ENCODE measurements at places on chromosomes 3 and 15.

GRCh38 chr3:36373666-36374065, 6.6 kb upstream of the STAC start:
- DNase-seq, result no peak

DNA sequence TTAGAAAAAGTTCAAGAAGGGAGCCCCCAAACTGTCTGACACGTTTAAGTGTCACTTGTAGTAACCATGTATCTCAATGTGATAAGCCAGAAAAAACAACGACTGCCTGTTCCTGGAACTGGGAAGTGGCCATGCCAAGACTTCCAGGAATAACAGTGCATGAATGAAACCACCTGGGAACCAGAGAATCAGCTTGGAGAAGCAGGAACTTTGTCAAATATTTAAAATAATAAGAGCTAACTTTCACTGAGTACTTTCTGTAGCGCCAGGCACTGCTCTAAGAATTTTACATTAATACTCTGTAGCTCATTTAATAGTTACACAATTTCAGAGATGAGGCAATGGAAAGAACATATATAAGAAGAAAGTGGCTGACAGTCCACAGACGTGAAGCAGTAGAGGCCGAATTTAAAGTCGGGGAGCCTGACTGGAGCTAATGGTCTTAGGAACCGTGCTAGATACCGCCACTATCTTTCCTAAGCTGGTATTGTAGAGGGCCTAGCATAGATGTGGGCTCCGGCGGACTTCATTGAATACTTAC, 876 bp downstream of the PLSCR1 start:
- DNase-seq, result peak; percentile 48

DNA sequence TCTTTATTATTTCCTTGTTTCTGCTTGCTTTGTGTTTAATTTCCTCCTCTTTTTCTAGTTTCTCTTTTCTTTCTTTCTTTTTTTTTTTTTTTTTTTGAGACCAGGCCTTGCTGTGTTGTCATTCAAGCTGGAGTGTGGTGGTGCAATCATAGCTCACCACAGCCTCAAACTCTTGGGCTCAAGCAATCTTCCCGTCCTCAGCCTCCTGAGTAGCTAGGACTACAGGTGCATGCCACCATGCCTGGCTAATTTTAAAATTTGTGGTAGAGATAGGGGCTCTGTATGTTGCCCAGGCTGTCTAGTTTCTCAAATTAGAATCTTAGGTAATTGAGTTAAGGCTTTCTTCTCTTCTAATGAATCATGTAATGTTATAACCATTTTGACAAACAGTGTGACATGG, 22.4 kb downstream of the SLMAP start:
- peak; percentile 57 for DNase-seq

DNA sequence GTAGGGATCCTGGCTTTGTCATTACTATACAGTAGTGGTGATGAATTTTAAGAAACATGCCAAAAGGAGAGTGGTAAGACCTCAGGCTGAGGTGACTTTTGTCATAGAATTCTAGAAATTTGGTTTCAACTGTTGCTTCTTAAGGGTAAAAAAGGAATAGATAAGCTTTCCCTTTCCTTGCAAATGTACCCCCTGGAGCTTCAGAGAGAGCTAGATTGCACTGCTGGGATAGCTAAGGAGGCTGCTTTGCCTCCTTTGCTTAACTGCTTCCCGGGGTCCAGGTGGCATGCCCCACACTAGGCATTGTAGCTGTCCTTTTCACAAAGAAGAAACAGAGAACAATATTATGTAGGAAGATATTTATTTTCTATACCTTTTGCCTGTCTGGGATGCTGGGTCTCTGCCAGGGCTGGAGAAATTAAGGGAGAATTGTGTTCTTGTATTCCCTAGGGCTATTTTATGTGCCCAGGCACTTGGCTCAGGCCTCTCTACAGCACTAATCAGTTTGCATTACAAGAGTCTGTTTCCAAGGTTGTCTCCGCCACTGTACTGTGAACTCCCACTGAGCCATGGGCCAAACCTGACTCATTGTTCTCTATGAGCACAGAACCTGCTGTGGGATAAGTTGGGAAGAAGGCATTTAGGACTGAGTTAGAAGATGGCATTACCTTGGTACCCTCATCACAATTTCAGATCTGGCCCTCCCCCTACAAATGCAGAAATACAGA, 460.0 kb downstream of the PDCD6IP start:
- peak; percentile 41 for DNase-seq

- no peak for DNase-seq
Observed at GRCh38 chr3:53989946-53990345, 98.3 kb upstream of the SELENOK start.

DNA sequence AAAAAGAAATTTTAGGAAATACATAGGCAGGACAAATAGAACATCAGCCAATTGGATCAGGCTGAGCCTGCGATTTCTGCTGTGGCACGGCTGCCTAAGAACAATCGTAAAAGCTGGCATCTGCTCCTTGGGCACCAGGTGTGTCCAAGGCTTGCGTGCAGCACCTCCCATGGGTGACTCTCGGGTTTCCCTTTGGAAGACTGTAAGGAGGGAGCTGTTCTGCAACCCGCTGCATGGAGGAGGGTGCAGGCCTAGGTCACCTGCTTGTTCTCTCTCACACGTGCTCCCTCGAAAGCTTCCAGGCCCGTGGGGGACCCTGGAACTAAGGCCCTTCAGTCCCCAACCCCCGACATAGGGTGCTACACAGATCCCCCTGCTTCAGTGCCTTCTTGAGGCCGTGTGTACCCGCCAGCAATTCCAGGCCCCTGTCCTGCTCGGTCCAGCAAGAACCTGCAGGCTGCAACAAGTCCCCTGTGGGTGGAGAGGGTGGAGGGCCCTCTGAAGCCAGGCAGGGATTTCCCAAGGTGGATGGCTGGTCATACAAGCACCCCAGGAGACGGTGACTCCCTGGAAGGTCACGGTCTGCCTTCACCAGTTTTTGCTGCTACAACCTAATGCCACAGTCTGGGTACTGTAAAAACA, 3.4 kb downstream of the GP9 start:
- no peak for DNase-seq

DNA sequence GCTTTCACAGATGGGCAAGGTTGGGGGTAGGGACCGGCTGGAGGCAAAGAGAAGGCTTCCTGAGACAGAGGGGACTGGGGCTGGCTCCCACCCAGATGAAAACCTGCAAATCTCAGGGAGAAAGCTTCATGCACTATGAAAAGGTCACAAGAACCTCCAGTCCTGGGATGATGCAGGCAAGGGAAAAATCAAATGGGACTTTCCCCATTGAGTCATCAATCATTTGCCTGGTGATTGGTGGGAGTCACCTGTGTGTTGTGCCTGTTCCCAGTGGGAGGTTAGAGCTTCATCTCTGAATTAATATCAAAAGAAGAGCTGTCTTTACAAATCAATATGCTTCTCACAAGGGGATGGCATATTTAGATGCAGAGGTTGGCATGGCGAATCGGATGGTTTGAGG, 49.9 kb downstream of the CACNA1D start:
- DNase-seq, result peak; percentile 7

GRCh38 chr3:50303013-50303815, at the start of gene HYAL1:
Gene HYAL1, minus strand, starts transcription at chr3:50303574. Its CDS starts 618 bp downstream, at chr3:50302956.
- no peak for DNase-seq

DNA sequence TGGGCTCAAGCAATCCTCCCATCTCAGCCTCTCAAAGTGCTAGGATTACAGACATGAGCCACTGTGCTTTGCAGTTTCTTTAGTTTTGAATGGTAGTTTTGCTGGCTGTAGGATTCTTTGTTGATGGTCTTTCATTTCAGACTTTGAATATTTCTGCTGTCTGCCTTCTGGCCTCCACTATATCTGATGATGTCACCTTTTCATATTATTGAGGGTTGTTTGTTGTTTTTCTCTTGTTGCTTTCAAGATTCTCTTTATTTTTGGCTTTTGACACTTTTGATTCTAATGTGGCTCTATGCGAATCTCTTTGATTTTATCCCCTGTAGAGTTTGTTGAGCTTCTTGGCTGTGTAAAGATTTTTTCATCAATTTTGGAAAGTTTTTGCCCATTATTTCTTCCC, 79.0 kb upstream of the MANF start:
- no peak for DNase-seq

- DNase-seq, result peak; percentile 67
Observed at GRCh38 chr3:142215106-142215505, 10.3 kb downstream of the GK5 start.

- no peak for DNase-seq
Observed at GRCh38 chr15:87566236-87566635, 690.3 kb downstream of the NTRK3 start.

DNA sequence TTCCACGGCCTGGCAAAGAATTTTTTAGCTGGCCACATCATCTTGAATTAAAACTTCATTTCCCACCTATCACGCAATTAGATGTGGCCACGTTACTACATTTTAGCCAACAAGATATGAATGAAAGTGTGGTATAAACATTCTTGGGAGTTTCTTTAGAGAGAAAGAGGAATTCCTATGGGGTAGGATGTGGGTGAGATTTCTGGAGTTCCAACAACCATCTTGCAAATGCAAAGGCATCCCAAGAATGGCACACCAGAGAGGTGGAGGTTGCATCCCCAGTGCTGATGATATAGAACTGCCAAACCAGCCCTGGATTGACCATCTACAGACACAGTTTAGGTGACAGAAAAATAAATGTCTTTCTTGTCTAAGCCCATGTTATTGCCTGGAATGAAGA, 66.3 kb upstream of the AKAP13 start:
- DNase-seq, result no peak

DNA sequence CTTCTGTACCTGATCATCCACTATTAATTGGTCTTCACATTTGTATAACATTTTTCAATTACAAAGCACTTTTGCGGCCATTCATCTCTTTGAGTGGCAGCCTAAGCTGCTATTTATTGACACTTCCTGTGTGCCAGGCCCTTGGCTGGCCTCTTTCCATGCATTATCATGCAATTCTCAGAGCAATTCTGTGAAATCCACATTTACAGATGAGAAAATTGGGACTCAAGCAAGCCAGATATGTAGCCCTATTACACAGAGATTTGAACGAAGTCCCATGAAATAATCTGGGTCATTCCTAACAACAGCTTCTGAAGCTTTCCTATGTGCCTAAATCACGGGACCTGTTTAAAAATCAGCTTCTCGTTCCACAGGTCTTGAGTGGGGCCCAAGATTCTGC, 17.4 kb downstream of the SLC6A1 start:
- no peak for DNase-seq

GRCh38 chr3:12536423-12536822, 8.9 kb downstream of the MKRN2OS start:
- DNase-seq, result peak; percentile 62

DNA sequence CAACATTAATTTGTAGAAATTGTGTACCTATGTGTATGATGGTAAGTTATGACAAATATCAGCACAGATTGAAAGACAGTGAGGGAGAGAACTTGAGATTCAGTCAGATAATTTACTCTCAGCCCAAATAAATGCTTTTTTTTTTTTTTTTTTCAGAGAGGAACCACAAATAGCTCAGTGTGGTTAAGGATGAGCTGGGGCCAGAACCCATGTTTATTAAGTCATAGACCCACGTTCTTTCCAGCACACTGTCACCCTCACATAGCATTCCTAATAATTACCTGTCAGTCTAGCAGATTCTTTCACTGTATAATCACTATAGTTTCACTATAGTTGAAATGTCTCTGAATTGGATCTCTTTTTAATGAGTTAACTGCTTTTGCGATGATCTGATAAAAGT, 246.1 kb downstream of the ZIC1 start:
- peak; percentile 70 for DNase-seq

DNA sequence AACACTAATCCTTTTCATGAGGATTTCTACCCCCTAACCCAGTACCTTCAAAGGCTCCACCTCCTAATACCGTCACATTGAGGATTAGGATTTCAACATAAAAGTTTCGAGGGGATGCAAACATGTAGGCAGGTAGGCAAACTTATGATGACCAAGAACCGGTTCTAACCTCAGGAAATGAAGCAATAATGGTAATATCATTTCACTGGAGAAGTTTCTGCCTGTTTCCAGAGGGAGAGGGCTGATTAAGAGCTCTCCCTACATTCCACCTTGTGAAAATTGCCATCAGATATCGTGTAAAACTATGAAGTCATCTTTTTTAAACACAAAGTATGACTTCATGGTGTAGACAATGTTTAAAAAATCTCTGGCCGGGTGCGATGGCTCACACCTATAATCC, 31.6 kb downstream of the NKIRAS1 start:
- DNase-seq, result no peak

- no peak for DNase-seq
Observed at GRCh38 chr3:117485841-117486240, 776.3 kb downstream of the TUSC7 start.

DNA sequence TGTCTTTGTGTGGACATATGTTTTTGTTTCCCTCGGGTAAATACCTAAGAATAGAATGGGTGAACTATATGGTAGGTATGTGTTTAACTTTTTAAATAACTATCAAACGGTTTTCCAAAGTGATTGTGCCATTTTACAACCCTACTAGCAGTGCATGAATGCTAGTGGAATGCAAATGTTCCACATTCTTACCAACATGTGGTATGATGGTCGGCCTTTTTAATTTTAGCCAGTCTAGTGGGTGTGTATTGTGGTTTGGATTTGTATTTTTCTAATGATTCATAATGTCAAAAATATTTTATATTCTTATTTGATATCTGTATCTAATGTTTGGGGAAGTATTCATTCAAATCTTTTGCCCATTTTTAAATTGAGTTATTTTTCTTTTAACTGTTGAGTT, 68.2 kb upstream of the SMAD3 start:
- DNase-seq, result peak; percentile 78

DNA sequence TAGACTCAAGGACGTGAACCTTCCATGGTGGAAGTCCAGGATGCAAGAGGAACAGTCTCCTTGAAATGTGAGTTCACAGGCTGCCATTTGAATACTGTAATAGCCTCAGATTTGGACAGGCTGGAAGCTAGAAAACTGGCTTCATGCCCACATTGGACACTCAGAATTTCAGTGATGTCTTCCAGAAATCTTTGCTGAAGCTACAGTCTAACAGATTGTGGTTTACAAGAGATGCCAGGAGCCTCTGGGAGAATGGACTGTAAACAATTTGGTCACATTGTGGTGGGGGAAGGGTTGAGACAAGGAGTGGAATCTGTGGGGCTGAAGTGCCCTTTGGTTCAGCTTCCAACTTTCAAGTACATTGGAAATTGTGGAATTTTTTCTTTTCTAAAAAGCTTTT, 252.0 kb upstream of the PROK2 start:
- DNase-seq, result peak; percentile 45

GRCh38 chr3:80889535-80889934, 871.9 kb downstream of the GBE1 start:
- no peak for DNase-seq

GRCh38 chr3:185176750-185177359, 24.0 kb upstream of the C3orf70 start:
- DNase-seq, result peak; percentile 63

DNA sequence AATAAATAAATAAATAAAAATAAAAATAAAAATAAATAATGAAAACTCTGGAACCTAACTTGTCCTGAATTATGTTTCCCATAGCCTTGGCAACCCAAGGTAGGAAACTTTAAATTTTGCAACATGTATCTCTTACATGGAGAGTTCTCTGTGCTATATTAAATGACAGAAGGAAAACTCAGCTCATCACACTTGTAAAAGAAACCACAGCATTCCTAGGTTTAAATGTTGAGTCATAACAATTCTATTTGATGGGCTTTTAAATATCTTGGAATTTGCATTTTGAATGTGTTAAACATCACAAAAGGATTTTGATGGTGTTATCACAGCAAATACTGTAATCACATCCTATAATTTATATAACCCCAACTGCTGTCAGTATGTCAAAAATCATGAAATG, 144.2 kb downstream of the LRTM1 start:
- peak; percentile 3 for DNase-seq
